ENCODE measurements at places on chromosomes 3 and 15.

GRCh38 chr3:64086479-64087252 is 63.4 kb upstream of the PSMD6 start:
- no peak for DNase-seq

DNA sequence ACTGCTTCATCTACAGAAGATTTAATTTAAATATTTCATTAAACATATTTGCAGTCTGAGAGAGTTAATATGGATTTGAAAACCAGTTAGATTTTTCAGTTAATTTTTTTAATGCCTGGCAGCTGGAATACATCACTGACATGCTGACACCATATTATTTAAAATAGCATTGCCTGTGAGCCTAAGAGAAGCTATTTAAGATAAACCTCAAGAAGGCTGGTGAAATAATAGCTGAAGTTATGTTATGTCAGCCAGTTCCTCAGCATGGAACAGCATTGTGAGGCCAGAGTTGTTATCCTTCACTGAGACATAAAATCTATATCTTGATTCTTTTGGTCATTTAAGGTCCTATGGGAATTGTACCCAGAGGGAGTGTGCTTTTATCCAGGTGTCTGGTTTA is 705.2 kb downstream of the NAALADL2 start:
- DNase-seq: no peak

DNA sequence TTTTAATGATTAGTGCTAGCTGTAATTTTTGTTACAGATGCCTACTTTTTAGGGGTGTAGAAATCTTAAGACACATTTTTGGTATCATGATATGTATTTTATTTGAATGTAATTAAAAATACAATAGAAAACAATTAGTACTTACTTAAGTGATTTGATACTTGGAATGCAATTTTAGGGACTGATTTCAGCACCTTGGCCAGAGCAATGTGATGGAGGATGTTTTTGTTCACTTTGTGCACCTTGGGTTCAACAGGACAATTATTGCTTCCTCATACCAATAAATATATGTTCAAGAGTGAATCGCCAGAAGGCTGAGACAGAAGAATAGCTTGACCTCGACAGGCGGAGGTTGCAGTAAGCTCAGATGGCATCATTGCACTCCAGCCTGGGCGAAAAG is 22.3 kb downstream of the GMNC start:
- no peak for DNase-seq

GRCh38 chr3:126357295-126358037 is at the start of gene KLF15:
KLF15 (minus strand) TSS chr3:126357408; CDS start chr3:126352922, 4,486 bp downstream.
- DNase-seq: peak; percentile 32

GRCh38 chr15:88043396-88043795 is 213.1 kb downstream of the NTRK3 start:
- no peak for DNase-seq

GRCh38 chr3:184419171-184419570 is 39.3 kb downstream of the CHRD start:
- DNase-seq: no peak

DNA sequence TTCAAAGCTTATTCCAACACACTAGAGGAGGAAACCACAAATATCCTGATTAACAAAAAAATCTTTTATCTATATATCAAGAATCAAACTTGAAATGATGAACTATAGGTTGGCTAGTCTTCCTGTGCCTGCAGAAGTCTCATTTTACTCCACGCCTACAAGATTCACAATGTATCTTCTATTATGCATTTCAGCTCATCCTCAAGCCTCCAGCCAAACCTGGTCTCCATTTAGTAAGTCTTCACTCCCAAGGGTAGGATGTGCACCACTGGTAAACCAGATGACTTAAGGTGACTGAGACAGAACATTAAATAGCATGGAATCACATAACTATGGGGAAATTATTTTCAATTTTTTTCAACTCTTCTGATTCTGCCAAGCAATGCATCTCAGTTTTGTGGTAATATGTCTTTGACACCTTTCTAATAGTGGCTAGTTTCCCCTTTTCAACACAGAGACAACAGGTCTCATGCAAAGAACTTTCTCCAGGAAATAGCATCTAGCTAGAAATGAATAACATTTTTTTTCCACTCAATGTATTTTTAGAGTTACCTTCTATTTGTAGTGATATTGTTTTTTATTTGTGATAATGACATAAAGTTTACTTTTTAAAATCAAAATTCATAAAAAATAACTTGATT is 166.9 kb downstream of the TNIK start:
- no peak for DNase-seq

GRCh38 chr15:66779331-66780009 is 77.4 kb downstream of the SMAD6 start:
- no peak for DNase-seq

- no peak for DNase-seq
Measured at GRCh38 chr15:99109555-99110021, 4.7 kb downstream of the SYNM start.

- DNase-seq: no peak
Measured at GRCh38 chr15:64102497-64102896, 6.7 kb downstream of the SNX1 start.

DNA sequence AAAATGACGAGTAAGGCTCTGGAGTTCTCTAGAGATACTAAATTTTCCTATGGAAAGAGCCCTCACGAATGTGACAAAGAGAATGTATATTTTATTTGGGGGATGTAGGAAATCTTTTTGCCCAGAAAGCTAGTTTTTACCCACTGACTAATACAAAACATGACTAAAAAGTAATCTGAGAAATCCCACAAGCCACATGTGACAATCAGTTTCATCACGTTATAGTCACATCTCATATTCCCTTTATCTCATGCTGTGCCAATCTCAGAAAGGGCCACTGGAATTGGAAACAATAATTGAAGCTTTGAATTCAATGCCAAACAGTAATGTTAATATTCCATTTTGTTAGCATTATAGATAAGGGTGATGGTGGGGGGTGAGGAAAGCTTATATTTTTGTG is 509.0 kb upstream of the GOLIM4 start:
- no peak for DNase-seq

DNA sequence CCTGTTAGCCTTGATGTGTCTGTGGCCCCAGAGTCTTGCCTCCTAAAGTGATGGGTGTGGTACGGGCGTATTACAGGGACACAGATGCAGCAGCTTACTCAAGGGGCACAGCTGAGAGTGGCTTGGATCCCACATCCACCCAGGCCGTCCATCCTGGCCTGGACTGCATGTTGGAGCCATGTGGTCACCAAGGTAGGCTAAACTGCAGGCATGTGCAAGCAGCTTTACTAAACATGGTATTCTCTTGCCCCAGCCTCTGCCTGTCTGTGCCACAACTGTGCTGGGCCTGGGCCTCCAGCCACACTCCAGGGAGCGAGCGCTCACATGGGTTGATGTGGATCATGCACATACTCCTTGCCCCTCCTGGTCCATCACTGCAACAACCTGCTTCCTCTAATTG is 6.1 kb upstream of the GPR62 start:
- no peak for DNase-seq

- DNase-seq: no peak
Measured at GRCh38 chr3:158018462-158018861, 87.8 kb downstream of the SHOX2 start.

GRCh38 chr15:25770618-25771337 is 92.3 kb downstream of the ATP10A start:
- no peak for DNase-seq

DNA sequence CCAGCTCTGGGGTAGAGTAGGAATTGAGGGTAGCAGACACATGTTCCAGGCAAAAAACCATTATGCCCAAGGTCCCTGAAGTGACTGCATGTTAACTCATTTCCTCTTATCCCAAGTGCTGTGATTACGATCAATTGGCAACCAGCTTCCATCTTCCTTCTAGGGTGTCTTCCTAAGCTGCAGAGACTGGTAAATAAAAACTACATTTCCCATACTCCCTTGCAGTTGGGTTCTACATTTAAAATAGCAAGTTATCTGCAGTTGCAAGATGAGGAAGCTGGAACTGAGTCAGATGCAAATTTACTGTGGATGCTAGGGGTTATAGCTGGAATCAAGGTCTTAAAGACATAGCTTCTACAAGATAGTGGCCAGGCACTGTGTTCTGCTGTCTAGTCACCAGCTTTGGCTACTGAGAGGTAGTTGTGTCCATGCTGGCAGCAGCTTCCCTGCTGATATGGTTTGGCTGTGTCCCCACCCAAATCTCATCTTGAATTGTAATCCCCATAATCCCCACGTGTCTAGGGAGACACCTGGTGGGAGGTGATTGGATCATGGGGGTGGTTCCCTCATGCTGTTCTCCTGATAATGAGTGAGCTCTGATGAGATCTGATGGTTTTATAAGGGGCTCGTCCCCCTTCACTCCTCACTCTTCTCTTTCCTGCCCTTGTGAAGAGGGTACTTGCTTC is 51.3 kb upstream of the FBN1 start:
- DNase-seq: no peak

GRCh38 chr3:185779461-185779860 is 45.4 kb downstream of the IGF2BP2 start:
- DNase-seq: no peak

DNA sequence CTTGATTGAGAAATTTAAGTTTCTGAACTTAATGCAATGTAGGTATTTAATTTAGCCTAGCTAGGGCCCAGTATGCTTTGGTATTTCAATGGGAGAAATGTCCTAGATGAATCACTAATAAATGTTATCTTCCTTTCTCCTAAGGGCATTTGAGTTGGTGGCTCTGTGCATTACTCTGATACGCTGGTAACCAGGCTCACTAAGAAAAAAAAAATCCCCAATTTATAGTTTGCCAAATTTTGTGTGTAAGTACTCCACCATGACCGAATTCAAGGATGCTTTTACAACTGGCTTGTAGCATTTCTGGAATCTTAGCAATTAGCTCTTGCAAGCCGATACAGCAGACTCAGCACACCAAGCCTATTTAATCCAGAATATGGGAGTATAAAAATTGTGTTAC is 94.6 kb upstream of the LPP start:
- DNase-seq: no peak

DNA sequence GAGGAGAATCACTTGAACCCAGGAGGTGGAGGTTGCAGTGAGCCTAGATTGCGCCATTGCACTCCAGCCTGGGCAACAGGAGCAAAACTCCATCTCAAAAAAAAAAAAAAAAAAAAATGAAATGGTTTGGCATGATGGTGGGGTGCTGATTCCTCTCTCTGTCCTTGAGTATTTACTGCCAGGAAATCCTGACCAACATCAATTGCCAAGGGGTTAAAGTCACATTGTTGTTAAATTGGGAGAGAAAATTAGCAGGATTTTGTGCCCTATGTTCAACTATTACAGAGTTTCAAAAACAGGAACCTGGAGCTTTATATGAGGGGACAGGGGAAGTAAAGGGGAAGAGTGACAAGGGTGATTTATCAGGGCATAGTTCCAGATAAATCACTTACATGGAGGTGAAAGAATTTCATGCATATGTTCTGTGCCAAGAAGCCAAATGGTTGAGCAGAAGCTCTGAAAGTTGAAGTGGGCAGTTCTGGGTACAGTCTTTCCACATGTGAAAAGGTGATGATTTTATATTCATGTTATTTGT is 70.5 kb upstream of the TSEN2 start:
- no peak for DNase-seq

DNA sequence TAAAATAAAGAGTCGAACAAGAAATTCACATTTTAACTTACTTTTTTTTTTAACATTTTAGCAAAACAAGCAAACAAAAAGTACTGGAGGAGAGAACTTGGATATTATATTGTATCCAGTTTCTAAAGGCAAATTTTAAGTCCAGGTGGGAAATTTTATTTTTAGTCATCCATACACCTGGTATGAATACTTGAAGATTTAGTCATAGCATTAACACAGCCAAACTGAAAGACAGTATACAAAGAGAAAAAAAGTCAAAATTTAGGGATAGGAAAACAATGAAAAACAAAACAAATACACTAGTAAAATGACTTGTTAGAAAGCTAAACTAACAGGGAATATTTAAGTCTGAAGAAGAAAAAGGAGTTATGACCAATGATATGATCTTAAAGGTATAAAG is 69.1 kb downstream of the PROS1 start:
- no peak for DNase-seq

GRCh38 chr15:53437366-53437765 is 322.1 kb downstream of the WDR72 start:
- DNase-seq: no peak

DNA sequence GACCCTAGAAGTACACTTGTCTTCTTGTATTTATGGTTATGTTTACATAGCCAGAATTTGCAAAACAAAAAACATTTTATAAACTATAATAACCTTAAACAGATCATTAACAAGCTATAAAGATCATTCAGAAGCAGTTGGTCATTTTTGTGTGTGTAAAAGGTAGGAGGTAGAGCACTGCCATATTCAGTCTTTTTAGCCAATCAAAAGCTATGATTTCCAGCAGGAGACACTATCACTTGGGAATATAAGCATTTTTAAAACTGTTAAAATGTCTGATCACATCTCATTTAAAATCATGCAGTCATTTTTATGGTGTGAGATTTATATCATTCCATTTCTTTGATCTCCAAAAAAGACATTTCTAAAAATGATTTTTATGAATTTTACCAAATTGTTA is 42.6 kb upstream of the ATP2C1 start:
- peak; percentile 33 for DNase-seq

DNA sequence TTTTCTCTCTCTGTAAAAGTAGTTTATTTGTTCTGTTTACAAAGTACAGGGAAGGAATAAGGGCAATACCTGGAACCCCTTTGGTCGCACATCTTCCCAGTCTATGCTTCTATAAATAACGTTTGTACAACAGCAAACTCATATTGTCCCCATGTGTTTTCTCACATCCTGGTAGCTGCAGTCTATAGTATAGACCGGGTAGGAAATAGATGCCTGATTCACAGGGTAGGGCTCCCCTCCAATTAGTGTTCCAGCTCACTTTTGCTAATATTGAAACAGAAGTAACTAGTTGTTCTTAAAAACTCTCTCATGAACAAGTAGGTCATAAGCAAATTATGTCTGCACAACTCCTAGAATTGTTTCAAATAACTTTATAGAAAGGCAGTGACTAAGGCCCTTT is 17.7 kb downstream of the ATG7 start:
- DNase-seq: no peak

DNA sequence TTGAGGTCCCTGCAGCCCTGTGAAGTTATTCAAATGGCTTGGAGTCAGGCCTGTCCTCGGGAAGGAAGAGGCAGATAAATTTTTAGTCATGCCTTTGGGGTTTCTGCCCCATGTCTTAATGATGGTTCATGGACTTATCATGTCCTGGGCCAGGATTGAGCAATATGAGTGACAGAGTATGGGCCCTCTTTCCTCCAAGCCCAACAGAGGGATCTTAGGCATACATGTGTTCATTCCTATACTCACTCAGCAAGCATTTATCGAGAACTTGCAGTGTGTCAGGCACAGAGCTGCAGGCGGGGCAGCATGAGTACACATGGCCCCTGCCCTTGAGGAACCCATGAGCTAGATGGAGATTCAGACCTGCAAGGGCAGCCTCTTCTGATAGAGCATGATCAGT is 6.2 kb downstream of the ESYT3 start:
- no peak for DNase-seq

- no peak for DNase-seq
Measured at GRCh38 chr3:140545197-140545596, 132.7 kb upstream of the TRIM42 start.

GRCh38 chr15:77187751-77188464 is 117.0 kb upstream of the TSPAN3 start:
- no peak for DNase-seq

GRCh38 chr15:38671675-38672254 is 107.2 kb upstream of the RASGRP1 start:
- no peak for DNase-seq
